Left forelimb (tissue), 1 donor: ENCODE measurements at places on chromosomes 7 and 10.

DNA sequence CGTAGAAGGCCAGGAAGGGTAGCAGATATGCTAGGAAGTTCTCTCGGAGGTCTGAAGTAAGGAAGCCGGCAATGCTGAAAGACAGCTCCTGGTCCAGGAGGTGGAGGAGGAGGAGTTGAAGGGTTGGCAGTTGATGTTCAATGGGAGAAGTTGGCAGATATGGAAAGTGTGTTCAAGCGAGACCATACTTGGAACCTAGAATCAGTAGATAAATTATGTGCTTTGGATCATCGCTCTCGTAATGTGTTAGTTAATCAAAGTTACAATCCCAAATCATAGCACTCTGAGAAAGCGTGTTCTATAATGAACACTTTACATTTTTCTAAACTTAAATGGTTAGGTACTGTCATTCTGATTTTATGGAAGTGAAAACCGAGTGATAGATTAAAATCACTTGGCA is 152.9 kb downstream of the CELF2 start:
- DNase-seq: no peak

- no peak for DNase-seq
Observed at GRCh38 chr10:23461557-23461956, 22.7 kb downstream of the OTUD1 start.

DNA sequence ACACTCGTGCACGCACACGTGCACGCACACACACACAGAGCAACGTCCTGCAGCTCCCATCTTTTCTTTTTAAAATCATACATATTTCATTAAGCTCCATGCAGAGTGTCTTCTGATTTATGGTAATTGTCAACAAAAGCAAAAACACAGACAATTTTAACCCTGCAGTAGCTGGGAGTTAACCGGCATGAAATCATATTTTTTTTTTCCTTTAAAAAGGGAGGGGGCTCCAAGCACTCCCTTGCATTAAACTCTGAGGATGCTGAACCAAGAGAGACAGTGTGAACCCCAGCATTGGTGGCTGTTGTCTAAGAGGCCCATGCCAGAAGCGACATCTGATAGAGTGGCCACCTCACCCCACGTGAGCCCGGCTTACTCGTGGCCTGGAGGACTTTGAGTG is 542.6 kb downstream of the DNAJB6 start:
- DNase-seq: no peak

DNA sequence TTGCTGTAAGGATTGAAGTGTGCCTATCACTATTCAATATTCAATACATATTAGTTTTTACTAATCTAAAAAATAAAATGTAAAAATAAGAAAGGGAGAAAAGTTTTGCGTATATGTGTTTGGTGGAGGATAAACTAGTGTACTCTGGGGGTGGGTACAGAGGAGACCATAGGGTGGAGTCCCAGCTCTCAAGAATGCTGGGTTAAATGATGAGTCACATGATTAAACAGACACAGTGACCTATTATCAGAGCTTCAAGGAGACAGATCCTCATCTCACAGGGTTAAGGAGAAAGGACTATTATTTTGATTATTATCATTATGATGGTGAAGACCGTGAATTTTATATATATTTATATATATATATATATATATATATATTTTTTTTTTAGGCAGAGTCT is 77.5 kb downstream of the AFAP1L2 start:
- DNase-seq: no peak

DNA sequence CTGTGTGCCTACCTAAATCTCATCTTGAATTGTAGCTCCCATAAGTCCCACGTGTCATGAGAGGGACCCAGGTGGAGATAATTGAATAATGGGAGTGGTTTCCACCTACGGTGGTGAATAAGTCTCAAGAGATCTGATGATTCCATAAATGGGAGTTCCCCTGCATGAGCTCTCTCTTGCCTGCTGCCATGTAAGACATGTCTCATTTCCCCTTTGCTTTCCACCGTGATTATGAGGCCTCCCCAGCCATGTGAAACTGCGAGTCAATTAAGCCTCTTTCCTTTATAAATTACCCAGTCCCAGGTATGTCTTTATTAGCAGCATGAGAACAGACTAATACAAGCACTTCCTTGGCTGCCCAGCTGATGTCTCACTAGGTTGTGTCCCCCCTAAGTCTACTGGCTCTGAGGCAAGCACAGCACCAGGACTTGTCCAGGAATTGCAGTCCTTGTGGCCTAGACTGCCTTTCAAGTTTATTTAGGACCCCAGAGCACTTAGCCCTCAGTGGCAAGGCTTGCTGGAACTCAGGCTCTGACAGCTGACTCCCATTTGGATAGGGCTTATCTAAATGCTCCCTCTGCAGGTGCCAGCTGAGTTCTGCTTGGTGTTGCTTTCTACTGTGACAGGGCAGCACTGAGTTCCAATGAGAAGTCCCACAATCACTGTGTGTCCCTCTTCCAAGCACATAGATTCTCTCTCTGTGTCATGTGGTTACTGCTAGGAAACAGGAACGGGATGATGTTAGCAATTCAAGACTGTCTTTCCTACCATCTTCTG is 59.0 kb upstream of the TAS2R16 start:
- no peak for DNase-seq

- no peak for DNase-seq
Observed at GRCh38 chr7:137080516-137081203, 212.2 kb downstream of the CHRM2 start.

DNA sequence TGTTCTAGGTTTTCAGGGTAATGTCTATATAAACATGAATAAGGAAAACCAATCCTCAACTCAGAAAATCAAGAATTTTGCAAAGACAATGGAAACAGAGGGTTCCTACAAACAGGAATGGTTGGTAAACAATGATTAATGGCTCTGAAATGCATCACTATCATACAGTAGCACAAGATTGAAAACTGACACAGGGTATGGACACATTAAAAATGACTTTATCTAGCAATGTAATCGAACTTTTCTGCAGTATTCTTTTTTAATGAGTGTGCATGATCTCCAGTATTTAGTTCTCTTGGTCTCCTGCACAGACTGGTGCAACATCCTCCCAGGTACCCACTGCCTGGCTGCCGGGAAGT is 15.9 kb downstream of the GRB10 start:
- DNase-seq: no peak

GRCh38 chr10:11663763-11664555 is 52.5 kb upstream of the USP6NL start:
- no peak for DNase-seq

DNA sequence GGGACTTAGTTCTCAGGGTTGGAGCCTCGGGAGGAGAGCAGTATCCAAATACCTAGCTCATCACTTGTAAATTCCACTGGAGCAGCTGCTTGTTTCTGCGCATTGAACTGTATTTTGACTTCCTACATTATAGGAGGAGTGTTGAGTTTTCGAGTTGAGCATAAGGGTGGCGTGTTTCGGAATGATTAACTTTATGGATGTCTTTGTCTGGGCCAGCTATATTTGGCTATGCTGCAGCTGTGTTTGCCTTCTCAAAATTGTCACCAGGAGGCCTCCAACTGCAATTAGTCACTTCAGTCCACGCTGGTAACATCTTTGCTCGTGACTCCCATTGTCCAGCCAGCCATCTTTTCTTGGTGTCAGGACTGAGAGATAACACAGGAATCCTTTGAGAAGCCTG is 9.1 kb downstream of the CELF2 start:
- DNase-seq: no peak
